ENCODE measurements at places on chromosomes 3 and 15. TPM values are rescaled to one million over a fixed set of nuclear protein-coding genes. Genes with fewer than 3 reads are reported as not detected.

ITIH1 gene
- not detected for total RNA-seq

GHSR gene
- not detected for total RNA-seq

DNA sequence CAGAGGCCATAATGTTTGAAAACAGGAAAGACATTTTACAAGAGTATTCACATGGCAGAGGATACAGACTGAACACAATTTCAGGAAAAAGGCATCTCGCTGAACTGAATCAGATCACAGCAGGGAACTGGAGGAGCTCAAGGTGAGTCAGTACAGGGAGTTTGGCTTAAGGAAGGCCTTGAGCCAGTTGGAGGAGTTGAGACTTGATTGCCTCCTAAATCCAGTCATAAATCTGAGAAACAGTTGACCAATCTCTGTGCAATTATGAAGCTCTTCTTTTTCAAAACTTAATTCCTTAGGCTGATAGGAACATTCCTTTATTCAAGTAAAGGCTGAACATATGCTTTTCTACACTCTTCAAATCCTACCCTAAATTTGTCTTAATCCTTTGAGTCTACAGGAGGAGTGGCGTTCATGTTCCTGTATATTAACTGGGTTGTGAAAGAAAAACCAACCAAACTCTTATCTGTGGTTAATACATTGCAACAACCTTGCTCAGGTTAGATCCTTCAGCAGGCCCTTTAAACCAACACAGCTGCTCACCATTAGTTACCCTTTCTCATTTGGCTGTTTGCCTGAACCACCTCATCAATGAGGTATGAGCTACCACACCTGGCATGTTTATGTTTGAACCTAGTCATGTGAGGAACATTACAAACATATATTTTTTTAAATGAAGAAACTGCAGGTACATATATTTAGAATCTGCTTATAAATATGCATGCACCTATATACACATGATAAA lies 404.1 kb upstream of the ATP11B start:
- H3K4me3 ChIP-seq, result no peak overlapping the region
- no peaks in the 10 kb centered on the region for H3K27me3 ChIP-seq
- peak; percentile 89 for DNase-seq

- no peak for DNase-seq
- H3K27me3 ChIP-seq, result no peaks in the 10 kb centered on the region
- H3K36me3 ChIP-seq, result no peaks in the 10 kb centered on the region
Observed at GRCh38 chr15:38695249-38696108, 130.9 kb upstream of the RASGRP1 start.

CCR8 gene
- total RNA-seq, result not detected
